ENCODE measurements at places on chromosomes 1 and 21.

DNA sequence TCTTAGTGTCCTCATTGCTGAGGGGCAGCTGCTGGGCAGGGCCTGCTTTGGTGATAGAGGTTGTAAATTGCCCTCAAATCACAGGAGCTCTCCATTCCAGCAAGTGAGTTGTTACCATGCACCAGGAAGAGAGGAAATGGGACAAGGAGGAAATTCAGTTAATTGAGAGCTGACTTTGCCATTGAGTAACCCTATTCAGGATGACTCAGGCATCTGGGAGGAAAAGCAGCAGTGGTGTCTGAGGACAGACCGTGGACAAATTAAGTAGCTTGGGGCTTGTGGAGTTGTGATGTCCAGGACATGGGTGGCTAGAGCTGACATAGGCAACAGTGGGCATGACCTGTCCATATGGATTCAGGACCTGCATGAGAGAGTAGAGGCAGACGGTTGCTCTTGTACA, 5.9 kb downstream of the ARHGEF10L start:
- peak; percentile 44 for DNase-seq

DNA sequence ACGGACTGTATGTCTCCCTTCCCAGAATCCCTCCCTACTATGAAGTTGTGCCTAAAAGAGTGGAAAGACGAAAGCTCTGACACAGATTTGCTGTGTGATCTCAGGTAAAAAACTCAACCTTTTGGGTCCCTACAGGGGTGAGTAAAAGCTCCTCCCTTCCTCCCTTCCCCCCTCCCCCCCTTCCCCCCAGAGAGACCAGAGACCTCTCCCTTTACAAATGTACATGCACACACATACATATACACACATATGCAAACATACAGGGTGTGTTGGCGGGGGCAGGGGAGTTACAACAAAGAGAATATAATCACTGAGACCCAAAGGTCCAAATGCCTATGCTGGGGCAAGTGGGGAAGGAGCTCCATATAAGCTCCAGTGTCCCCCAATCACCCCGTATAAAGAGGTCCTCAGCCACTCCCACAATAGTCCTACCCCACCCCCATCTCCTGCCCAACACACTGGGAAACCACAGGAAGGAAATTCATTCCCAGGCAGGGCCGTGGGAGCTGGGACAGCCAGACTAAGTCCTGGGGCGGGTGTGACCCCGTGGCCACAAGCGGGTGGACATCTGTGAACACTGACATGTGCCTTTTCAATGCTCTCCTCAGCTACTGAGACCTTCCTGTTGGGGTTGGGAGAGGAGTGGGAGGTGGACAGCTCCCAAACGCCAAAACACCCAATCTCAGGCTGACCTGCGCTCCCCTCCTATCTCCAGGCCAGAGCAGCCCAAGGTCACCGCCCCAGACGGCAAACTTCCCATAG, 2.0 kb downstream of the MEF2D start:
- DNase-seq, result no peak

GRCh38 chr1:1299686-1300351, 7.9 kb downstream of the ACAP3 start:
- no peak for DNase-seq

GRCh38 chr1:1284221-1285101, 4.2 kb downstream of the SCNN1D start:
- DNase-seq, result no peak

- no peak for DNase-seq
Observed at GRCh38 chr1:230501242-230501641, 75.1 kb upstream of the PGBD5 start.

- peak; percentile 63 for DNase-seq
Observed at GRCh38 chr1:217539510-217539909, 91.4 kb downstream of the GPATCH2 start.

GRCh38 chr1:184208622-184209021, 157.1 kb downstream of the TSEN15 start:
- DNase-seq, result no peak

- no peak for DNase-seq
Observed at GRCh38 chr1:239719642-239720258, 333.4 kb downstream of the CHRM3 start.

GRCh38 chr1:40361201-40361600, 12.3 kb upstream of the SMAP2 start:
- no peak for DNase-seq

DNA sequence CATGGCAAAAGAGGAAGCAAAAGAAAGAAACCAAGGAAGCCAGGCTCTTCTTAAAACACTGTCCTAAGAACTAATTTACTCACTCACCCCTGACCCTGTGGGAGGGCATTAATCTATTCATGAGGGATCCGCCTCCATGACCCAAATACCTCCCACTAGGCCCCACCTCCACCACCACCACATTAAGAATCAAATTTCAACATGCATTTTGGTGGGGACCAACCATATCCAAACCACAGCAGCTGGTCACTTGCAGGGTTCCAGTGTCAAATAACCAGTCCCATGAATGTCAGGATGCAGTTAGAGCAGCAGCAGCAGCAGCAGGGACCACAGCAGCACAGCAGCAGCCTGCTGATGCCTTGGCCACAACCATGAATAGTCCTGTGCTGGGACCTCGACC, 83.8 kb downstream of the ZC3H11B start:
- DNase-seq, result no peak

- peak; percentile 31 for DNase-seq
Observed at GRCh38 chr1:39575191-39576015, 1.2 kb downstream of the PABPC4 start.

- DNase-seq, result no peak
Observed at GRCh38 chr1:205746757-205747412, 3.1 kb downstream of the NUCKS1 start.

DNA sequence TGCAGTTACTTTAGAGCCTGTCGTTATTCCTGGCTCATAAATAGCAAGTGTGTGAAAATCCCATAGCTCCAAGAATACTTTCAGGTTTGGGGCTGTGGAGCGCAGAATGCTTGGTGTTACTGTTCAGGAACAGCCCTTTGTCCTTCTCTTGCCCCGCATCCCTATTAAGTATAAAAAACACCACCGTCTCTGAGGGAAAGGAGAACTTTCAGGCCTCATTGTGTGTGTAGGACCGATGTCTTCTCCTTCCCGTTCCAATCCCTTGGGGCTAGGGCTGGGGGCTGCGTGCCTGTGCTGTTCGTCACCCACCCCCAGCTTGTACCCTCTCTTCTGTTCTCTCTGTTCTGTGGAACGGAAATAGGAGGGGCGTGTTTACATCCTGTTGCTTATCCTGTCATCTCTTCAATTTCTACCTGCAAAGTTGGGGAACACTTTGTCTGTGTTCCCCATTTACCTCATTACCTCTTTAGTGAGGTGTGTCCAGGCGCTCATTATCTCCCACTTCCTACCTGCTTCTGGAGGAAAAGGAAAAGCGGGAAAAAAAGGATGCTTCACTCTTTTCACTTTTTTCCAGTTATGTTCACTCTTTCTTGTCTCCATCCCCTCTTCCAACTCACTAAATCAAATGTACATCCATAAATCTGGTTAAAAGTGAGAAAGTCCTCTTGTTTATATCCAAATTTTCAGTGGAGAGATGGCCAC, 788 bp upstream of the TXNIP start:
- peak; percentile 64 for DNase-seq

GRCh38 chr1:176959191-176959820, 205.2 kb downstream of the ASTN1 start:
- no peak for DNase-seq

GRCh38 chr1:235919833-235920441, 53.2 kb upstream of the LYST start:
- DNase-seq, result no peak

DNA sequence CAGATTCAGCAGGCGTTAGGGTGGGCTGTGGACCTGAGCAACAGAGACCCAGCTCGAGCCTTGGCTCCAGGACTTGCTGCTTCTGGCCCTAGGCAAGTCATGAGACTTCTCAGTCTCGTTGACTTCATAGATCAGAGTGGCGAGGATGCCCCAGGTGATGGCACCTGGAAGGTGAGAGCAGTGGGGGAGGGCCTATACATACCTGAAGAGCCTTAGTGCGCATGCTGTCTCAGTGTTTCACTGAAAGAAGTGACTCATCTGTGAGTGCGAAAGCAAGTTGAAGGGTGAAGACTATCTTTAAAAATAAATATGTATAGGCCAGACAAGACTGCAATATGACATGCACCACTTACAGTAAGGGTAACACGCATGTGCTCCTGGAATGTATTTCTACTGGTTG, 10.1 kb downstream of the PLEKHA6 start:
- no peak for DNase-seq

- no peak for DNase-seq
Observed at GRCh38 chr21:16113052-16113715, 383.4 kb downstream of the USP25 start.

DNA sequence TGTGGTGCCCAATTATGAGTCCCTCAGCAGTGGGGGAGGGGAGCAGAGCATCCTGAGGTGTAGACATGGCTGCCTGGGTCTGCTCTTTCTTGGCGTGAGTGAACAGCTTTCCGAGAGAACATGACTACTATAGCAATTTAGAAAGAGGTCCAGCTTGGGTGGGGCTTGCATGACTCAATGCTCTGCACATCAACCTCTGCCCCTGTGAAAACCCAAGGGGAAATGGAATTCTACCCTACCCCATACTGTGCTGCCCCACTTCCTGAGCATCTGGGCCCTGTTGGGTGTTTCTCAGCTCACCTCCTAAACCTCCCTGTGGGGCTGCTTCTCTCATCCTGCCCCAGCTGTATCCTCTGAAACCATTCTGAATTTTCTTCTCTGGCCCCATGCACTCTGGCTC, 8.2 kb upstream of the AZIN2 start:
- DNase-seq, result no peak

DNA sequence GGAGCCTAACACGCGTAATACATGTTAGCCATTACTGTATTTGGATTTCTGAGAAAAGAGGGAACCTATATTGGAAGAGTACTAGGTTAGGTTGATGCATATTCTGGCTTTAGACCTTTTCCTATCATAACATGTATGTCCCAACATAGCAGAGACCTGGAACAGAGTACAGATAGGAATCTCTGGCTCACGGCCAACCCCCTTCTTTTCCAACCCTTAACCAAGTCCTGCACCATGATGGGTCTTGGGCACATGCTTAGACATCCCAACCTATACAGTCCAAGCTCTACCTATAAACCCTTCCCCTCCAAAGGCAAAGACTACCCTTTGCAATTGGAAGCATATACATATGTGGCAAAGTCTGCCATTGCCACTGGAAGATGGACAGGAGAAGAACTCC, 227.9 kb downstream of the TM2D1 start:
- no peak for DNase-seq

DNA sequence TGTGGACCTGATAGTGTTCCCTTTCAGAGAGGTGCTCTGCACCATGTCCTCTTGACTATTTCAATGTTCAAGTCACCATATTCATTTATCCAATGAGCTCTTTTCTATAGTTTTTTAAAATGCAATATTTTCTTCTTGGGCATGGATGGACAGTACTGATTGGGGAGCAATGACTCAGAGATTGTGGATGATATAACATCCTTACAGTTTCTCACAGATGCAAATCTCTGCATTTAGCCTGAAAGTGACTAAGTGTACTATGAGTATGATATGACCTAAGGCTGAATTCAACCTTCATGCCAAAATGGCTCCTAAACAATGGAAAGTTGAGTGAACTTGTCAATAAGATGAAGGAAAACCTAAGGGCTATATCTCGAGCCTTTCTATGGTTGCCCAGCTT, 36.5 kb downstream of the C4BPA start:
- no peak for DNase-seq

- DNase-seq, result no peak
Observed at GRCh38 chr1:234324821-234325220, 48.4 kb upstream of the COA6 start.
